ENCODE measurements at places on chromosomes 1 and 21.

- no peak for DNase-seq
Measured at GRCh38 chr1:212977781-212978645, 27.7 kb downstream of the VASH2 start.

DNA sequence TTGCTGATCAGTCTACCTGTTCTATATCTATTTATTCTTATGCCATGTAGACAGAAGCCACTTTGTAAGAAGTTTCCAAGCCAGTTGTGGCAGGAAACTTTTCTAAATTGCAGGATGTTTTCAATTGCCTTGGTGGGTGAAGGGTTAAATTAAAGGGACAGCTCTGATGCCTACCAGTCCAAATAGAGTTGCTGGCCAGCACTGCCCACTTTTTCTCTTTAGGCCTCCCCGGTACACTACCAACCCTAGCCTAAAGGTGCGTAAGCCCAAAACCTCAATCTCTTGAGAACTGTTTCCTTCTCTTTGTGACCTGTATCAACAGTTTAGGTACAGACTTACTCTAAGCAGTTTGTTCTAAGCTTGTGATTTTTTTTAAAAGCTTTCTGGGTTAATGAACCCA lies 15.5 kb downstream of the SUSD4 start:
- DNase-seq: no peak

- peak; percentile 20 for DNase-seq
Measured at GRCh38 chr1:1344655-1345361, 4.4 kb downstream of the DVL1 start.

- DNase-seq: no peak
Measured at GRCh38 chr1:244237445-244237844, 186.4 kb downstream of the ZBTB18 start.

DNA sequence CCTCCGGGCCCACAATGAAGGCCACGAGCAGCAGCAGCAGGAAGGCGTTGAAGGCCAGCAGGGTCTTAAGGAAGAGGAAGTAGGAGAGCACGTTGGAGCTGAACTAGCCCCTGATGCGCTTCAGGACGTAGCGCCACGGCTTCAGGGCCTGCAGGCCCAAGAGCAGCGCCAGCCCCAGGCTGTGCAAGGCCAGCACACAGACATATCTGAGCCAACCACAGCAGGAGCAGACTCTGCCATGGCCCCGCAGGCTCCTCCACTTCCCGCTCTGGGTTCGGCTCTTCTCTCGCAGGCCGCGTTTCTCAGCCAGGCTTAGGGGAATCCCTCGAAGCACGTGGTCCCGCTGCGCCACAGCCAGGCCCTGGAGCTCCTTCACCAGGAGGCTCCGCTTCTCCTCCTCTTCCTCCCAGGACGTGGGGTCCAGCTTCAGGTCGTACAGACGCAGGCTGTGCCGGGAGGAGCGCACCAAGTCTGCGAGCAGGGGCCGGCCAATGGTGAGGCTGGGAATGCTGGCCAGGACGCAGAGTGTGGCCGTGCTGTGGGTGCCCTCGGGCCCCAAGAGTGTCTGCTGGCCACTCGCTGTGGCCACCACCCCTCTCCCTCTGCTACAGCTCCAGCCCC lies 41.7 kb downstream of the ZNF691 start:
- DNase-seq: no peak

- no peak for DNase-seq
Measured at GRCh38 chr1:101918277-101918676, 78.4 kb downstream of the OLFM3 start.

- no peak for DNase-seq
Measured at GRCh38 chr21:18951271-18952038, 547.9 kb upstream of the TMPRSS15 start.

DNA sequence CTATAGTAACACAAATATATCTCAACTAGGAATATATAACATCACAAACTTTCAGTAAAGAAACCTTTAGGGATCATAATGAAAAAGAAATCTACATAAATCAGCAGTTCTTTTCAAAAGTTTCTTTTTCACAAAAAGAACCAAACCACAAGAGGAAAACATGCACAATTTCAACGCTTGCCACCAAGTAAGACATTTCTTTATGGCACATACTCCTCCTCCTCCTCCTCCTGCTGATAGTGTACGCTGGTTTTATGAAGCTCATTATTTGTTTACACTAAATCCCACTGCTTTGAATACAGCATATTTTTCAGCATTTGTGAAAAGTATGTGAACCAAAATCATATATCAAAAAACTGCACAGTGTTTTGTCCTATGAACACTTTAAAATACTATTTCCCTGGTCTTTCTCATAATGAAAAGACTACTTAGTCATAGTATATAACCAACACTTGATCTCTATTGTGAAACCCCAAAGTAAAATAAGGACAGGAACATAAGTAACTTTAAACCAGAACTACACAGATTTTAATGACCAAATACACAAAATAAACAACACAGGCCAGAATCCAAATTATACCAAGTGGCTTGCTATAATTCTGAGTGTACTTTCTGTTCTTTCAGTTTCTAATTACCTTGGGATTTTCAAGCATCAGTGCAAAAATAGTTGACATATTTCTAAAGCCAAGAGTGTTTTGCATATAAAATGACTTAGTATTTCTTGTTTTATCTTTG lies 184.2 kb downstream of the EIF4G3 start:
- DNase-seq: no peak

DNA sequence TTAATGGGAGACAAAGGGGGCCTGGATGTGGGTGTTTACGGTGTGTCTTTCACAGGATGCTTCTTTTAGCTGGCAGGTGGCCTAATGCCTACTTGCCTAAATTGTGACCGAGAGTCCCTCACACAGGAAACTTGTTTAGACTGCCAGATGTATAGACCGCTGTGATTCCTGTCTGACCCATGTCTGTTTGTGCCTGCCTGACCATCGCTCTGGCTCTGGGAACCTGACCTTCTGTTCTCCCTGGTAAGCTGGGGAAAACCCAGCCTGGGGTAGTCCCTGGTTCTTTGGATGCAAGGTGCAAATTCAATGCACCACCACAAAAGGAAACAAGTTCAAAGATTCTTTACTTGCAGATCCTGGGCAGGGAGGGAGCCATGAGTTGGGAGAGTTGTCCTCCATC lies 68.4 kb downstream of the DMRTA2 start:
- DNase-seq: no peak

- no peak for DNase-seq
Measured at GRCh38 chr21:41367301-41367944, 5.6 kb downstream of the MX2 start.

DNA sequence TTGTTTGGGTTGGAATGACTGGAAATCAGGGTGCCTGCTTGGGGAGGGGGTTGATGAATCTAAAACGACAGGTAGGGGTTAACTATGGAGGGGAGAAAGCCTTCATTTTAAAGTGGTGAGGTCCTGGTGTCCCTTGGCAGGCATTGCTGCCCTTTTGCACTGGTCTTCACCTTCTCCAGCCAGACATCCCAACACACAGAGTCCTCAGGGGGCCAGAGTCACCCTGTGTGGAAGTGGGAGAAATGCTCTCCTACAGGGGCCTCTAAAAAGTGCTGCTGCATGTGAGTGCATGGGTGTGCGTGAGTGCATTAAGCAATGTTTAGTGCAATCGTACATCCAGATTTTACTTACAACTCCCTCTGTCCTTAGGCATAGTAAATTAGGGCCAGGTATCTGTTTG lies 39.0 kb downstream of the TEX35 start:
- no peak for DNase-seq
